Astrocyte (in vitro differentiated cells and primary cell): ENCODE measurements at places on chromosomes 7 and 10.

DNA sequence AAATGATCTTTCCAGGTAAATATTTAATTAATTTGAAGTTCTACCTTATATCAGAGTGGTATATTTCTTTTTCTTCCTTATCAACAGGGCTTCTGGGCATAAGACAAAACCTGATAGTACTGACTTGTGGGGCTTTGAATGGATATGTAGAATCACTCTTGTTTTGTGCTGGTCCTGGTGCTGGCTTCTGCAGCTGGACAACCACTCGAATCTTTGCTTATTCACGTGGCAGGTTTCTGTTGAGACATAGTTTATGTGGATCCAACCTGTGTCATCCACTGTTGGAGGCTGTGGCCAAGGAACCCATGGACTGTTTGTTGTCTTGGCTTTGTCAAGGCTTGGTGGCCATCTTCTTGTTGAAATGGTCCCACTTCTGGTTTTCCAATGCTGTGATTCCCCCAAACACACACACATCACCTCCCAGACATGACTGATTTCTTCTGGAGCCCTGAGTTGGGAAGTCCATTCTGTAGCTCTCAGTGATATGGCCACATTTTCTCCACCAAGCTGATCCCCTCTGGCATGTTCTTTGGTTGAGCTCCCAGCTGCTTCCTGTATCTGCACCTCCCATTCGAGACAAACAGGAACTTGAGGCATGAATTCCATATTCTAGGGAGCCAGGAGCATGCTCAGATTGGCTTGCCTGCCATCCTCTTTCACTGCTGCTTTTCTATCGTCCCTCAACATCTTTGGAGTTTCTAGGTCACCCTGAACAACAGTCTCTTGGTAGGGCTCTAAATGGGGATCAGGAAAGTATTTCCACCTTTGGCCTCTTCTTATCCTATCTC is 19.5 kb downstream of the TAS2R41 start:
- H3K36me3 ChIP-seq, result no peaks in the 10 kb centered on the region
- no peak overlapping the region for H3K27ac ChIP-seq
- H3K4me1 ChIP-seq, result peaks cover 2% of the 10 kb centered on the region
- no peak overlapping the region for H3K4me3 ChIP-seq

- no peak for DNase-seq
- no peaks in the 10 kb centered on the region for H3K4me1 ChIP-seq
- no peaks in the 10 kb centered on the region for H3K27me3 ChIP-seq
- no peak overlapping the region for H3K27ac ChIP-seq
- H3K4me3 ChIP-seq, result no peak overlapping the region
Measured at GRCh38 chr10:80964955-80965614, 427.4 kb downstream of the SH2D4B start.

DNA sequence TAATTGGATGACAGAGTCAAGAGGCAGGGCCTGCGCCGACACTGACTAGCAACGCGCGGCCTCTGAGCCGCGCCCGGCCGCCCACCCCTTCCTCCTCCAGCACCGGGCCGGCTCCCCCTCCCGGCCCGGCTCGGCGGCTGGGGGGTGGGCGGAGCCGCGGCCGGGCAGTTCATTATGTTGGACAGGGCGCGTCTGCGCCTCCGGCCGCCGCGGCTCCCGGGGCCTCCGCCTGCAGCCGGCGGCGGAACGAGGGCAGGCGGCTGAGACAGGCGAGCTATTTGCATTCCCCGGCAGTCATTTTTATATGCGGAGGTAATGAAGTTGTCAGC is 106.7 kb downstream of the SNX10 start:
- no peak overlapping the region for H3K27ac ChIP-seq
- no peaks in the 10 kb centered on the region for H3K27me3 ChIP-seq
- DNase-seq, result peak; percentile 27
- H3K4me3 ChIP-seq, result peak overlapping the region; percentile 64

GRCh38 chr10:8054494-8055407 is at the start of gene GATA3:
Gene GATA3 (plus strand): TSS chr10:8054688. CDS start chr10:8055656, 968 bp downstream.
- peak; percentile 68 for DNase-seq
- peaks cover 14% of the 10 kb centered on the region for H3K4me1 ChIP-seq
- no peaks in the 10 kb centered on the region for H3K36me3 ChIP-seq
- H3K27me3 ChIP-seq, result peaks cover 62% of the 10 kb centered on the region

DNA sequence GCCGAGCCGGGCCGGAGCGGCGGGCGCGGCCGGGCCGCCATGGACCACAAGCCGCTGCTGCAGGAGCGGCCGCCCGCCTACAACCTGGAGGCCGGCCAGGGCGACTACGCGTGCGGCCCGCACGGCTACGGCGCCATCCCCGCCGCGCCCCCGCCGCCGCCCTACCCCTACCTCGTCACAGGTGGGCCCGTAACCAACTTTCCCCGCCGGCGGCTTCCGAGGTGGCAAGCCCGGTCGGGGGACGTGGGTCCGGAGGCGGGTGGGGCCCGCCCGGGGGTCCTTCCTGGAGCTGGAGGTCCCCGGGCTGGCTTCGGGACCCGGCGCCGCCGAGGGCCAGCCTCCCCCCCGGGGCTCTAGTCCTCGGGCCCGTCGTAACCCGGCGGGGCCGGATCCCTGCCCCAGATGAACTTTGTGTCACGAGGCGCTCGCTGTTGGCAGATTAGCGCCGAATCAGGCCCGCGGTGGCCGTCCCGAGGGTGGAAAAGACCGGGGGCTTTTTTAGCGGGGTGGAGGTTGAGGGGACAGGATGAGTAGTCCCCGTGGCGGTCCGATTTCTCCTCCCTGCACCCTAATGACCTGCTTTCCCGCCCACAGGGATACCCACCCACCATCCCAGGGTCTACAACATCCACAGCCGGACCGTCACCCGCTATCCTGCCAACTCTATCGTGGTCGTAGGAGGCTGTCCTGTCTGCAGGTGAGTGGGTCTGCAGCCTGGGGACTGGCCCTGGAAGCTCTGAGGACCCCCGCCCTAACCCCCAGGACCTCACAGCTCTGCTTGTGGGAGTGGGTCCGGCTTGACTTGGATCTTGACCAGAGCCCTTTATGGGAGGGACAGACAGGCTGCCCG is 496 bp downstream of the BRI3 start:
- peak overlapping the region; percentile 84 for H3K4me3 ChIP-seq
- no peaks in the 10 kb centered on the region for H3K27me3 ChIP-seq
- DNase-seq, result no peak
- H3K4me1 ChIP-seq, result peaks cover 50% of the 10 kb centered on the region

DNA sequence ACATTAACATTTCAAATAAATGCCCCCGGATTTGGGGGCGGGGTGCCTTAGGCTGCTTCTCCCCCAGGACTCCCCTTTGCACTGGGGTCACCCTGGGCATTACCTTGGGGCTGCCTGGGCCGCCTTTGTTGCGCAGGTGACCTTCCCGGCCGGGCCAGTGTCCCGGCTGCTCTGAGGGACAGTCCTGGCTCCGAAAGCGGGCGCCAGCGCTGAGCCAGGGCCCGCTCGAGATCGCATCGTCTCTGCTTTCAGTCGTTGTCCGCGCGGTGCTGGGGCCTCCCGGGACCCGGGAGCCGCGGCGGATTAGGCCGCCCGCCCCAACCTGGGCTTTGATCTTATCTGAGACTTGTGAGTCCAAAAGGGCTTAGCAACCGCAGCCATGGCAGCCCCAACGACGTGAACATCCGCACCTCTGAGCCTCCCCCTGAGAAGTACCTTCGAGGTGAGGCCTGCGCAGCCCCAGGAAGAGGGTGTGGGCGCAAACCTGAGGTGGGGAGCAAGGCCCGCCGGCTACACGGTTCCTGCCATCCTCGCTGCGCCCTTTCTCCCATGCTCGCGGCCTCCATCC is 14.8 kb upstream of the WAPL start:
- no peak overlapping the region for H3K27ac ChIP-seq
- H3K4me3 ChIP-seq, result no peak overlapping the region
- H3K36me3 ChIP-seq, result no peaks in the 10 kb centered on the region
- H3K4me1 ChIP-seq, result peaks cover 6% of the 10 kb centered on the region
